ENCODE measurements at places on chromosomes 7 and 10. TPM values are rescaled to one million over a fixed set of nuclear protein-coding genes. Genes with fewer than 3 reads are reported as not detected.

NAT16 gene
- not detected for total RNA-seq

DENND11 gene
- 5.6 TPM for total RNA-seq

NXPH1 gene
- total RNA-seq: not detected

PLA2G12B gene
- not detected for total RNA-seq

UCMA gene
- not detected for total RNA-seq

ABCB1 gene
- total RNA-seq: 0.97 TPM

FGFBP3 gene
- 0.97 TPM for total RNA-seq

FBH1 gene
- total RNA-seq: 78.9 TPM

ODAD2 gene
- 3.2 TPM for total RNA-seq

VWA2 gene
- total RNA-seq: under 0.01 TPM

OR9A2 gene
- total RNA-seq: not detected

FZD1 gene
- 5.2 TPM for total RNA-seq

RBM20 gene
- total RNA-seq: 0.32 TPM

MSS51 gene
- total RNA-seq: 1.3 TPM

POU6F2 gene
- total RNA-seq: 0.32 TPM

LIPN gene
- not detected for total RNA-seq

ASAH2 gene
- 1.6 TPM for total RNA-seq

ADRB1 gene
- not detected for total RNA-seq

PDK4 gene
- under 0.01 TPM for total RNA-seq

TASOR2 gene
- total RNA-seq: 122 TPM

GHRHR gene
- not detected for total RNA-seq

XRCC2 gene
- 3.5 TPM for total RNA-seq

CYP26C1 gene
- total RNA-seq: not detected

PNLIPRP3 gene
- not detected for total RNA-seq

MSMB gene
- total RNA-seq: not detected

ITPRID1 gene
- total RNA-seq: not detected

Measured in fibroblast of villous mesenchyme (primary cell).